ENCODE measurements at places on chromosomes 1 and 21.

DNA sequence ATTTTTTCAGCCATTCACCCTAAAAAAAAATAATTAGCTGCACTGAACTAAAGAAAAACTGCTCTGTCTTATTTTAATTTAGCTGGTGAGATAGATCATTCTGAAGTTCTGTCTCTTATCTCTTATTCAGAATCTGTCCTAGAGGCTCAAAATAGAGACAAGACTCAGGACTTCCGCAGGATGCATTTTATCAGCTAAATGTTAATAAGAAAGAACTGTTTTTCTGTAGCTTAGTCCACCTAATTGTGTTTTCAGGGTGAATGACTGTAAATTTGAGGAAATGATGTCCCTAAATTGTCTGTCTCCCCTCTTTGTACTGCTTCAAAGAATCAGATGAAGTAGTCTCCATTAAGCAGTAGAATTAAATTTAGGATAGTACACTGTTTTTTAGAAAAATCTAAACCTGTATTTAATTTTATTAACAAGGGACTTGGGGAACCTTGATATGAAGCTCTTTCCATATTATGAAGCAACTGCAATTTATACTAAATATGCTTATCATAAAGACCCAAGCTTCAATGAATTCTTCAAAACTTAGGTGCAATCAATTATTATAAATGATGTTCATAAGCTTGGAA lies 671.9 kb downstream of the RWDD3 start:
- no peak for DNase-seq

DNA sequence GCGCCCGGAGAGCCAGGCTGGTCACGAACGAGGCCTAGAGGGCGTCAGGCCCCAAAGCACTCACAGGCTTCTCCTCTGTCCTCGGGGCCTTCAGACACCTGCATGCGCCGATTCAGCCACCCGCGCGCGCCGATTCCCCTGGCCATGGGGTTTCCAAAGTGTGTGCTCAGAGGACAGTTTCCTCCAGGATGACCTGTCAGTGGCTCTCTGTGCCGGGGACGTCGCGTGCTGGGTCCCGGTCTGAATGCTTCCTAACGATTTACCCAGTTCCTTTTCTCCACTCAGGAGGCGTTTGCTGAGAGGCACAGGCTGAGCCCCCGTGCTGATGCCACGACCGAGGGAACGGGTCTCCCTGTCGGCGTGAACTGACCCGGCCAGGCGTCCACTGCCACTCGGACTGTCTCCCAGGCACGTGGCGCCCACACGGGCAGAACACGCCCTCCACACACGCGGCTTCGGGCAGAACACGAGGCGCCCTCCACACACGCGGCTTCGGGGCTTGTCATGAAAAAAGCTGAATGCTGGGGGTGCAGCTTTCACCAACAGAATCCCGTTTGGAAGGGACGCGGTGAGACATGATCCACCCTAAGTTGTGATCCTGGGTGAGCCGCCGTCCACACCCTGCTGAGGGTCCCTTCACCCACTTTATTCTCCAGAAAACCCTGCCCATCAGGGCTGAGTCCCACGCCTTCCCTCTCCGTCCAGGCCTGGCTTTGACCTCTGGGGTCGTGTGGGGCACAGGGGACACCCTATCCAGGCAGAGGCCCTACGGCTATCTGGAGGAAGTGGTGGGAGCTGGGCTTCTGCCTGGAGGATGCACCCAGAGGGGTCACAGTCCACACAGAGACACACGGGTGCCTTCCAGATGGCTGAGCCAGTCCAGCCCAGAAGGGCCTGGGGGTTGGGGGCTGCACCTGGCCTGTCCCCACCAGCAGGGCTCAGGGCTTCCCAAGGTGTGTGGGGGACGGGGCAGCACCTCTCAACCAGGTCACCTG lies 56.1 kb downstream of the COL6A1 start:
- DNase-seq, result no peak

DNA sequence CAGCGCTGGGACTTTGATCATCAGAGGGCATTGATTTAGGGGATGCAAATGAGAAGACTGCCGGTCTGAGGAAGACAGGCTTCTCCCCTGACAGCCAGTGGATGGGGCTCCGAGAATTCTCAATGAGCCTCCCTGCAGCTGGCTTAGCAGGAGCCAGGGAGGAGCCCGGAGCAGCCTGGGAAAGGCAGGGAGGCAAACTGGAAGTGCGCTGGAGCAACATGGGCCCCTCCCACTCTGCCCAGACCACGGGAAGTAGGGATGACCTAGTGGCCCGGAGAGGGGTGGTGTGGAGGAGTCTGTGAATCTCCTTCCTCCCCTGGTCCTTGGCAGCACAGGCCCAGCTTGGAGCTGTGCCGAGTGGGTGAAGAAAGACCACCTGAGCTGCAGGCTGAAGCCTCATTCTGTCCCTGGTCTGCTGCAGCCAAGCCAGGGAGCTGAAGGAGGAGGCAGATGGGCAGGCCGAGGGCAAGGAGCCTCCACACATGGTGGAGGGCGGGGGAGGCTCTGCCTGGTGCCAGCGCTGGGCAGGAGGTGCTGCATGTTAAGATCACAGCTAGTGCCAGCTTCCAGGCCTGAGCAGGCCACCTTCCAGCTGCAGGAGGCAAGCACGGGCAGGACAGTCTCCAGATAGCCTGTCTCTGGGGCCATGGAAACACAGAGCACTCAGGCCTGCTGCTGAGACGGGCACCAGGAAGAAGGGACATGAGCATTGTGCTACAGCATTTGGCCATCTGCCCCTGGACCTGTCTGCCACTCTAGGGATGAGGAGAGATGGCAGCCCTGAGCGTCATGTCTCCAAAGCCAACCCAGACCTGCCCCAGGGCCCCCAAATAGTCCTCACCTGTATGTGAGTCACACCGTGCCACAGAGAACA lies 12.2 kb upstream of the CLSTN1 start:
- DNase-seq, result no peak

- DNase-seq, result no peak
These were observed 35.4 kb upstream of the TRAPPC10 start for GRCh38 chr21:43976661-43977060.

GRCh38 chr1:54312796-54313316 lies 93.3 kb downstream of the SSBP3 start:
- no peak for DNase-seq

GRCh38 chr21:42532466-42533181 lies 19.0 kb downstream of the SLC37A1 start:
- no peak for DNase-seq

- no peak for DNase-seq
These were observed 101.1 kb downstream of the S1PR1 start for GRCh38 chr1:101337968-101338367.

- DNase-seq, result no peak
These were observed 132.2 kb downstream of the TIAM1 start for GRCh38 chr21:31211836-31212235.

- DNase-seq, result no peak
These were observed 844.1 kb downstream of the LTN1 start for GRCh38 chr21:28148400-28149064.

DNA sequence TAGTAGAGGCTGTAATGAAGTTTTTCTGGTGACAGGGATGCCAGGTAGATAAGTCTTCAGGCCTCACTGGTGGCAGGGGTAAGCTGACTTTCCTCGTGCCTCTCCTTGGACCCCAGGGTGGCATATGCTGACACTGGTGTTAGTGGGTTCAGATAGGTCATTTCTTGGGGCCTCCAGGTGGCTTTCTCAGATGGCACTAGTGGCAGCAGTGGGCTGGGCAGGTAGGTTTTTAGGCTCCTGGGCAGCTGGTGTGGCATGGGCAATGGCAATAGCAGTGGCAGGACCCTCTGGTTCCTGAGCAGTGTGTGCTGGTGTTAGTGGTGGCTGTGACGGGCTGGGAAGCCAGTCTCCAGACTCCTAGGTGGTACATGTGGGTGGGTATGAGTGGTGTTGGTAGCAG lies 140.3 kb downstream of the PTBP2 start:
- DNase-seq, result no peak

GRCh38 chr1:172935062-172935592 lies 115.6 kb downstream of the TNFSF18 start:
- DNase-seq, result no peak

GRCh38 chr21:46150491-46151121 lies 4.8 kb downstream of the FTCD start:
- no peak for DNase-seq

DNA sequence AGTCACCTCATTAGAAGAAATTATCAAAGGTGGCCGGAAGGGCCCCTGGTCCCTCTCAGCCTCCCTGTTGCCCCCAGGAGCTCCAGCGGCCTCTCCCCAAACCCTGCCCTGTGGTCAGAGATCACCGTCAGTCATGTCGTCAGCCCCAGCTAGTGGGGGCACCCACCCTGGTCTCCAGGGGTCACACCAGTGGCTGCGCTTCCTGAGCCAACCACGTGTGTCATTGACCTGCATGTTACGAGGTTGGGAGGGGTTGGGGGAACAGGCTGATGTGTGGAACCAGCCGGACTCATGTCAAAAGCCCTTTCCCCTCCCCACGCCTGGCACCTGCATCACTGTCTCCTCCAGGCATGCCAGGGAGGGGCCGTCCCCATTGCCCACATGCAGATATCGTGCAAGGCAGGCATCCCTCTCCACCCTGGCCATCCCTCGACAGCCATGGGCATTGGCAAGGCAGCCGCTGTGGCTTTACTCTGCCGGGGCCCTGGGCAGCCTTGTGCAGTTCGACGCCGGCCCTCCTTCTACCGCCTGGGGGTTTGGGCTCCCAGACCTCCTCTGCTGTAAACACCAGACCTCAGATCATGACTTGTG lies 128.7 kb downstream of the CRYAA start:
- no peak for DNase-seq

DNA sequence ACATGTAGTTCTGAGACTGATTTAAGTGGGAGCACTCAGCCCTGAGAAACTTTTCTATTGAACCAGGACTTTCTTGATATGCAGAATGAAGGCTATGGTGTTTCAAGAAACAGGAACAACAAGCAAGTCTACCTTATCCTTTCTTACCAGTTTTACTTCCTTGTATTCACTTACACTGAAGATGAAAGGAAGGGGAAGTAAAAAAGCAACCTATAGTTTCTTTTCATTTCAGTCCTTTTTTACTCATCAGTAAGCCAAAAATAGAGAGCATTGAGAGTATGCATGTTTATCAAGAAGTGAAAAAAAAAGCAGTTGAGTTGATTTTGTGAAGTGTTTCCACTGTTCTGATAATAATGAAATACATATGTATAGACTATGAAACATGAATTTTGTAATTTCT lies 1010.3 kb downstream of the AMY1C start:
- DNase-seq, result no peak

DNA sequence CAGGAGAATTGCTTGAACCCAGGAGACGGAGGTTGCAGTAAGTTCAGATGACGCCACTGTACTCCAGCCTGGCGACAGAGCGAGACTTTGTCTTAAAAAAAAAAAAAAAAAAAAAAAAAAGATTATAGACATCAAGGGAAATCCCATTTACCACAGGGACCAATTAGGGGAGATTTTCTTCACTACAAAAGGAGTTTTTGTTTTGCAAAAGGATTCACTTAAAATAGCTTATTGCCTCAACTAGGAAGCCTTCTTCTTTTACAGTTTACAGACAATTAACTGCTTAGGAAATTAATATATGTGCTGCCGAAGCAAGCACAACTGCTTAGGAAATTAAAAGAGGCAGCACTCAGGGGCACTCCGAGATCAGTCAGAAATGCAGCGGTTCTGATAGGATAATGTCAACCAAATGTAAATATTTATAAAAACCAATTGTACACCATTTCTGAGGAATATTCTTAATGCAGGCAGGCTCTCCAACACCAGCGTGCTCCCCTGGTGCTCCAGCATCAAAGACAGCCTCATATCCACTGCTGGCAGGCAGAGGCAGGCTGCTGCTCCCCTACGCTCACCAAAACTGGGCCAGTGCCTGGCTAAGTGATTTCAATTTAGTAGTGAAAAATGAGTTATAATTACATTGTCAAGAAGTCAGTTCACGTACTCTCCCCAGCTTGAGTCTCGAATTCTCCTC lies 107.9 kb upstream of the RAB4A start:
- no peak for DNase-seq

Measured in effector memory CD4-positive, alpha-beta T cell (primary cell).